ENCODE measurements at places on chromosomes 6 and 20. TPM values are rescaled to one million over a fixed set of nuclear protein-coding genes. Genes with fewer than 3 reads are reported as not detected.
A peak's percentile ranks its signal among the peaks of the same experiment; 100 is the strongest.

DNA sequence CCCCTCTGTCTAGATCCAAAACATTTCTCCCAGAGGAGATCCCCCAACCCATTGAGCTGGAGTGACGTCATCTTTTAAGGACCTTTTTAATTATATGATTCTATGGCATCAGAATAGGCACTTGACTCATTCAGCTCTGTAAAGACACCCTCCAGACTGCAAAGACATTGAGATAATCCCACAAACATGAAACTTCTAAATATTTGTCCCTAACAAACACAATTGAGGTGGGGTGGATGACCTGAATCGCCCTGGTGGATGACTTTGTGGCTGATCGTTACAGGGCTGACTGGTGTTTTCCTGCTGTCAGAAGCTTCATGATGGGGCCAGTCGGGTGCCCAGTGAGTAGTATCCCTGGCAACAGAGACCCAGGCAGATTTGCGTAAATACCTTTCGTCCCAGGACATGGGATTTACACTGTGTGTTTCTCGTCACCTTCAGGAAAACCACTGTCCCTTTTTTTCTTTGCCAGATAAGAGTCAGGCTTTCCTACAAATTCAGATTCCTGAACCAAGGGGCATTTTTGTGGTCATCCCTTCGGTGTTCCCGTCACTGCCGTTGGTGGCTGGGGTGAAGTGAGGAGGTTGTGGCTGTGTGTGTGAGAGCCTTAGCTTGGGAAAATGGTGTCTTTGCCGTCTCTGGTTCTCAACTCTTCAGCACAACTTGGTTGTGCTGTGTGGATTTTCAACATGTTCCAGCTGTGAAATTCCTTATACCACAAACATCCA, 5.3 kb upstream of the PCK1 start:
- H3K4me1 ChIP-seq = no peaks in the 10 kb centered on the region
- H3K27me3 ChIP-seq = peaks cover 23% of the 10 kb centered on the region
- no peak overlapping the region for H3K27ac ChIP-seq

DNA sequence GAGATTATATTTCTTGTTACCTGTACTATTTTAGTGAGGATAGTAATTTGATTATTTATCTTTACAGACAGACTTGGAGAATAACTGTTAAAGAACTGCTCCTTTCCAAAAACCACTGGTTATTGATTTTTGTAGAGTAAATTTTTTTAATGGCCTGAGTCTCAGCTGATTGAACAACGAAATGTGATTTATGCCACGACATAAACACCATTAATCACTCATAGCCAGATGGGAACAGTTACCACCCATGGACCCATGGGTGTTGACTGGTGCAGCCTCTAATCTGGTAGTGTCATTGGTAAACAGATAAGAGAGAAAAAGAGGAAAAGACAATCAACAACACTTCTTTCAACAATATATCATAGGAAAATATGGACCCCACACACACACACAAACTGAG, 101.4 kb upstream of the BEND6 start:
- H3K27ac ChIP-seq = no peak overlapping the region
- no peak overlapping the region for H3K4me3 ChIP-seq

GRCh38 chr6:156949376-156949775, 172.2 kb downstream of the ARID1B start:
- DNase-seq = no peak
- H3K4me1 ChIP-seq = peaks cover 50% of the 10 kb centered on the region
- H3K36me3 ChIP-seq = no peaks in the 10 kb centered on the region
- H3K27ac ChIP-seq = no peak overlapping the region

- no peaks in the 10 kb centered on the region for H3K27me3 ChIP-seq
- H3K4me3 ChIP-seq = no peak overlapping the region
- DNase-seq = no peak
- no peak overlapping the region for H3K27ac ChIP-seq
Observed at GRCh38 chr6:143575440-143575839, 63.9 kb upstream of the FUCA2 start.

DNA sequence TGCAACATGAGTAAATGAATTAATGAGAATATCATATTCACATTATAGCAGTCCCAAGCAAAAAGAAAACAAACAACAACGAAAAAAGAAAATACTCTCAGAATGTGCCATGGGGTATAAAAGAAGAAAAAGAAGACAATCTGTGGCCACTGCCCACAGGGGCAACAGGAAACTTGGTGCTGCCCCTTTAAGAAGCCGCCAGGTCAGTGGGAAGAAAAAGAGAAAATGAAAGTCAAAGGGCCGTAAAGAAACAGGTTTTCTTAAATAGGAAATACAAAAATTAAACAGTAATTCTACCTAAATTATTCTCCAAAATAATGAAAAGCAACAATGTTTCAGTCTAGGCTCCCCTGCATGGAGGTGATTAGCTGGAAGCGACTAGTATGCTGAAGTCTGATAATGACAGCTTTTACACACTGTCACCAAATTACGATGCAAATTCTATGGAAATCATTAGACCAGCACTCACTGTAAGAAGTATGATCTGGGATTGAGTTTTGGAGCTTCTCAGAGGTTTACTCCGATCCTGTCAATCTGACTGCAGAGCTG, 23.6 kb downstream of the GMDS start:
- no peaks in the 10 kb centered on the region for H3K36me3 ChIP-seq
- H3K4me1 ChIP-seq = peaks cover 21% of the 10 kb centered on the region
- peak overlapping the region; percentile 56 for H3K4me3 ChIP-seq
- H3K27ac ChIP-seq = peak overlapping the region; percentile 64
- H3K27me3 ChIP-seq = no peaks in the 10 kb centered on the region

DNA sequence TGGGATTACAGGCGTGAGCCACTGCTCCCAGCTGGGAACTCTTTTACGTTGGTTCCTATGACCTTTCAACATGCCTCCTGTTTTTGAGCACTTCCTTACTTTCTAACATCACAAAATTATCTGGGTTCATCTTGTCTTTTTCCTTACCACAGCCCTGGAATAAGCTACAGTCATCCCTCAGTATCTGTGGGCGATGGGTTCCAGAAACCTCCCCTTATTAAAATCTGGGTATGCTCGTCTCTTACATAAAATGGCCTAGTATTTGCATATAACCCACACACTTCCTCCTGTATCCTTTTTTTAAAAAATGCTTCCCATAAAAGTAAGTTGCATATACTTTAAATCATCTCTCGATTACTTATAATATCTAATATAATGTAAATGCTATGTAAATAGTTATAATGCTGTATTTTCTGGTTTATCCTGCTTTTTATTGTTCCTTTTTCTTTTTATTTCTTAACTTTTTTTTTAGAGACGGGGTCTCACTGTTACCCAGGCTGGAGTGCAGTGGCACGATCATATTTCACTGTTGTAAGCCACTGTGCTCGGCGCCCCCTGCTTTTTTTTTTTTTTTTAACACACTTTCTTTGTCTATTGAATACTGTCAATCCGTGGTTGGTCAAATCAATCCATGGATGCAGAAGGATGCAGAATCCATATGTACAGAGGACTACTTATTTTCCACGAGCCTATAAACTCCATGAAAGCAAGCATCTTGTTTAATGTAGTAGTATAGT, 9.2 kb downstream of the RPF2 start:
- DNase-seq = no peak
- H3K4me3 ChIP-seq = no peak overlapping the region
- no peaks in the 10 kb centered on the region for H3K27me3 ChIP-seq
- H3K27ac ChIP-seq = no peak overlapping the region

- no peaks in the 10 kb centered on the region for H3K27me3 ChIP-seq
- DNase-seq = no peak
- H3K36me3 ChIP-seq = no peaks in the 10 kb centered on the region
- H3K27ac ChIP-seq = no peak overlapping the region
Observed at GRCh38 chr6:42424906-42425474, 26.7 kb downstream of the TRERF1 start.

The IL20RA gene
- total RNA-seq = 10.9 TPM

DNA sequence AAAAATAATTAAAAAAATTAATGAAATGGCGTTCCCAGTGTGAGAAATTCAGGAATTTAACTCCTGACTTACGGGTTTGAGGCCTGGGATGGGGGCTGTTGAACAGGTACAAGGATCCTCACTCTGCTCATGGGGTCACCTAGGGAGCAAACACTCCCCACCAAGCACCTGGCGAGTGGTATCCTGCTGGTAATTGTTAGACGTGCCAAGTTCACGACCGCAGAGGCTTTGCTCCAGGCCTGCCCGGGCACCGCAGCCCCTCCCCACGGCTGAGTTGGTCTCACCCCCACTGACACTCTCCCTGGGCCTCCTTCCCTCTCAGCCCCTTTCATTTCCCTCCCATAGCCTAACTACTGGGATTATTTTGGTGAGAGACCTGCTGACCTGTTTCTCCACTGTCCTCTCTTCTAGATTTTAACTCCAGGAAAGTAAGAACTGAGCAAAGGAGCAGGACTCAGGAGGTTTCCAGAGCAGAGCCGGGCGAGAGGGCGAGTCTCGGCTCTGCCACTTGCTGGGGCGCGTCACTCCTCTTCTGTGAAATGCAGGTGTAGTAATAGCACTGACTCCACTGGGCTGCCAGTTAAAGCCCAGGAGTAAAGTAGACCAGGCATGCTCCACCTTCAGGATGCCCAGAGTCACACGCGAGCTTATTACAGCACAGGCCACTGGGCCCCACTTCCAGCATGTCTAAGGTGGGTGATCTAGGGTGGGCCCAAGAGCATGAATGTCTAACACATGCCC, 22.8 kb downstream of the BMP7 start:
- no peak overlapping the region for H3K27ac ChIP-seq
- H3K27me3 ChIP-seq = peaks cover 4% of the 10 kb centered on the region
- H3K4me1 ChIP-seq = no peaks in the 10 kb centered on the region
- DNase-seq = no peak
- no peaks in the 10 kb centered on the region for H3K36me3 ChIP-seq

Data from lower lobe of right lung (tissue), 2 donors.